ENCODE measurements at places on chromosomes 13 and 19.
A peak's percentile ranks its signal among the peaks of the same experiment; 100 is the strongest.

DNA sequence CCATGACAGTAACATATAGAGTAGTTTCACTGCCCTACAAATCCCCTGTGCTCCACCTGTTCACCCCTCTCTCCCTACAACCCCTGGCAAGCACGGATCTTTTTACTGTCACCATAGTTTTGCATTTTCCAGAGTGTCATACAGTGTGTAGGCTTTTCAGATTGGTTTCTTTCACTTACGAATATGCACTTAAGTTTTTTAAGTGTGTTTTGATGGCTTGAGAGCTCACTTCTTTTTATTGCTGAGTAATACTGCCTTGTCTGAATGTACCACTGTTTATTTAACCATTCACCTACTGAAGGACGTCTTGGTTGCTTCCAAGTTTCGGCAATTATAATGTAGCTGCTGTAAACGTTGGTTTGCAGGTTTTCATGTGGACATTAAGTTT, 175.1 kb downstream of the ITGBL1 start:
- no peak for DNase-seq

DNA sequence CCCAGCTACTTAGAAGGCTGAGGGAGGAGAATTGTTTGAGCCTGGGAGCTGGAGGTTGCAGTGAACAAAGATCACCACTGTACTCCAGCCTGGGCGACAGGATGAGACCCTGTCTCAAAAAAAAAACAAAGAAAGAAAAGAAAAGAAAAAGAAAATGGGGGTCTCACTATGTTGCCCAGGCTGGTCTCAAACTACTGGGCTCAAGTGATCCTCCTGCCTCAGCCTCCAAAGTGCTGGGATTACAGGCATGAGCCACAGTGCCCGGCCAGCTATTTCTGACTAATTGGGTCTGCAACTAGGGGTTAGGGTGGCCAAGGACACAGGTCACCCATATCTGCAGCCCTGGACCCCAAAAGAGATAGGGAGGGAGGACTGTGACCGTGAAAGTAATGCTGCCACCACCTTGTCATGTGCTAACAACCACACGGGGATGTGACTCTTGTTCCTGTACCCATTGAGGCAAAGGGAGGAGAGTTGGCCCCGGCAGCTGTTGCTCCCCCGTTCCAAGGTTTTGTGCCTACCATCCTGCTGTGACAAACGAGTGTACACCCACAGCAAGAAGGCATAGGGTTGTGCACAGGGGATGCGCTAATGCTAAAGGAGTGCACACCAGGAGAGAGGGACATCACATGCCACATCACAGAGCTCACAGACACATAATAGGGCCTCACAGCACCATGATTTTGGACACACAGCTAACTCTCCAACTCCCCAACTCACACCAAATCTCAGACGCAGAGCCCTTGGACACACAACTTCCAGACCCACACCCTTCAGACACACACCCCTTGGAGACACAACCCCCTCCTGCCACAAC, 619 bp downstream of the MEF2B start:
- no peak for DNase-seq

DNA sequence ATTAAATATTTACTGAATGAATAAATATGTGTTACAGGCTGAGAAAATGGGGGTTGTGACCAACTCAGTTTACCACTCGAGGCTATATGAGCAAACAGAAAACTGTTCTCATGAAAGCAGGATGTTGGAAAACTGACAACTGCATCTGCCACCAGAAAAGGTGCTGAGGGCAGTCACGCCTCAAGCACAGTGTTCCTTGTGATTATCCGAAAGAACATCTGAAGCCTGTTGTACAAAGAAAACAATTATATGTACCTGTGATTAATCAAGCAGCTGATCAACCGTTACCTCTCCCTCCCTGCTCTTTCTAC, 6.2 kb upstream of the KLK13 start:
- DNase-seq = no peak

DNA sequence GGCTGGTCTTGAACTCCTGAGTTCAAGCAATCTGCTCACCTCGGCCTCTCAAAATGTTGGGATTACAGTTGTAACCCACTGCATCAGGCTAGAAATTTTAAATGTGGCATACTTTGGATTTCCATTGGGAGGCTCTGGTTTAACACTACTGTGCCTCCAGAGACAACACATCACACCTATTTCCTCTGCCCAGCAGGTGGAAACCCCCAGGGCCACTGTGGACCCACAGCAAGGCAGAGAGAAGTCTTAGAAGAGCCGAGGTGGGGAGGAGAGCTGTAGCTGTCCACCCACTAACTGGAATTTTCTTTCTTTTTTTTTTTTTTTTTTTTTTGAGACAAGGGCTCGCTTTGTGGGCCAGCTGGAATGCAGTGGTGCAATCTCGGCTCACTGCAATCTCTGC, 39.4 kb downstream of the IER2 start:
- DNase-seq = no peak

- DNase-seq = no peak
These were observed 25.4 kb downstream of the PCDH9 start for GRCh38 chr13:67204764-67205163.

- DNase-seq = no peak
These were observed 34.4 kb downstream of the DCLK1 start for GRCh38 chr13:36096461-36097416.

DNA sequence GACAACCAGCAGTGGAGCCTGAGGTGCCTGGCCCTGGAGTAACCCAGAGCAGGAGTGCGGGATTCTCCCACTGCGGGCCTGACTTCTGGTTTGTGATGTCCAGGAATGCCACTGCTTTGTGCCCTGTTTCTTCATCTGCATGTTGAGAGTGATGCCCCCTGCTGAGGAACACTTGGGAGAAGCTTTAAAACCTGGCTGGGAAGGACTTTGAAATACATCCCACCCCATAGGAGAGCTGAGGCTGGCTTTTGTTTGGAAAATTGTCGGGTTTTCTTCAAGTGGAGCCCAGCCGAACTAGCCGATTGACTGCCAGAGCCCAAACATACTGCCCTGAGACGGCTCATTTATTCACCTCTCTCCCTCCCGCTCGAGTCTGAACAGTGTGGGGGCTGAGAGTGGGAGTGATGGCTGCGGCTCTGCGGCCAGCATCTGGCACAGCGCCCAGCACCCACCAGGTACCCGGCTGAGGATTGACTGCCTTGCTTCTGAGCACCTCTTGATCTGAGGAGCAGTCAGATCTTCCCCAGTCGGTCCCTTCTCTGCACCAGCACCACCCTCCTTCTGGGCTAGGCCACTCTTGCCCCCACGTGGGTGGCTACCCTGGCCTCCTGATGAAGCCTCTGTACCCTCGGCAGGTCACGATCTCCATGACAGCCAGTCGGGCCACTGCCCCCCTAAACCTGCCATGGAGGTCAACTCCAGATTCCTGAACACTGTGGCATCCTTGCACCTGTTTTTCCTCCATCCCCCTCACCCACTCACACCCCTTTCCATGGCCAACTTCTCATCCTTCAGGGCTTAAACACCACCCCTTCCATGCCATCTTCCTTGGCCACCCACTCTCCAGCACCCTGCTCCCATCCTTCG, 148.9 kb downstream of the SIPA1L3 start:
- DNase-seq = no peak

- DNase-seq = no peak
These were observed 7.9 kb upstream of the ARHGAP33 start for GRCh38 chr19:35767288-35768081.

GRCh38 chr13:86840250-86841191, 830.6 kb upstream of the SLITRK5 start:
- DNase-seq = no peak

GRCh38 chr13:113933901-113934300, 40.0 kb downstream of the C13orf46 start:
- no peak for DNase-seq

- DNase-seq = no peak
These were observed 518.3 kb downstream of the GPC6 start for GRCh38 chr13:93744886-93745285.

- no peak for DNase-seq
These were observed 216.2 kb downstream of the IRS2 start for GRCh38 chr13:109569958-109570711.

DNA sequence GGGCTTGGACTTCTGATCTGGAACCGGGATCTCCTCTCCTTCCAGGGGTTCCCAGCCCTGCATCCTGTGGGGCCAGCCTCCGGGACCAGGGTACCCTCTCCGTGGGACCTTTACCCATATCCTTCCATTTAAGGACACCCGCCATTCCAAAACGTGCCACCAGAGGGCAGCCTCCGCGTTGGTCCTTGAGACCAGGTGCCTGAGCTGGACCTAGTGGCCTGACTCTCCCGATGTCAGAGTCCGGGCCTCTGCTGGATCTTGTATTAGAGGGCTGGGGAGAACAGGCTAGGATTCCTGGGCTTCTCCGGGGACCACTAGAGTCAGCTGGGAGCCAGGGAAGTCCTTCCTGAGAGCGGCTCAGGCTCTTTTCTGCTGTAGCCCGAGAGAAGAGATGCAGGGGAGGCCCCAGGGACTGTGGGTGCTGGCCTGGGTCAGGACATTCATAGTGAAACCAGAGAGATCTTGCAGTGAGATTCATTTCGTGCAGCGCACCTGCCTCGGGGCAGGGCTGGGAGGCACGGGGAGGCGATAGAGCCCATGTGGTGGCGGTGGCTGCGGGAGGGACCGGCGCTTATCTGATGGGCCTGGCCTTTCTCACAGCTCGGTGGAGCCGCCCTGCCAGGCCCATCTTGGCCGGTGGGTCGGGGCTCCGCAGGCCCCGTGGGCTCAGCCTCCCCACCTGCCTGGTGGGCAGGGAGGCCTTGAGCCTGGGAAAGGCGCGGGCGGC, 9.8 kb upstream of the SLC7A10 start:
- peak; percentile 66 for DNase-seq

- no peak for DNase-seq
These were observed 44.7 kb downstream of the PSPC1 start for GRCh38 chr13:19737844-19738557.

- peak; percentile 32 for DNase-seq
These were observed 4.3 kb upstream of the C5AR1 start for GRCh38 chr19:47305309-47305751.

DNA sequence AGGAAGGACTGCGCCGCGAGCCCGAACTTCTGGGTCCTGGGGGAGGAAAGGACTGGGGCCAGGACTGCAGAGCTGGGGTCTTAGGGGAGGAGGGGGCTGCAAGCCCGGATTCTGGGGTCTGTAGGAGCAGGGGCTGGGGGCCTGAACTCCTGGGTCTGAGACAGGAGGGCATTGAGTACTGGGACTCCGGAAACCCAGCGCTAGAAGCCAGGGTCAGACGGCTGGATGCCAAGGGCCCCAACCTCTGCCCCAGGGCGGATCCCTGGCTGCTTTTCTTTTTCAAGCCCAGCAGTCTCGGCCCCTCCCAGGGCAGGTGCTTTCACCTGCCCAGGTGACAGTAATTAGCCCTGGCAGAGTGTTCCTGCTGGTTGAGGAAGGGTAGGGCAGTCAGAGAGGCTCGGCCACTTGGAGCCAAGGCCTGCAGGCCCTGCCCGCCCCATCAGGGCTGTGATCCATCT, 2.3 kb downstream of the MYH14 start:
- no peak for DNase-seq

GRCh38 chr13:48772908-48773307, 119.2 kb downstream of the CYSLTR2 start:
- DNase-seq = no peak

- no peak for DNase-seq
These were observed 9.3 kb upstream of the SYT5 start for GRCh38 chr19:55189403-55189835.

DNA sequence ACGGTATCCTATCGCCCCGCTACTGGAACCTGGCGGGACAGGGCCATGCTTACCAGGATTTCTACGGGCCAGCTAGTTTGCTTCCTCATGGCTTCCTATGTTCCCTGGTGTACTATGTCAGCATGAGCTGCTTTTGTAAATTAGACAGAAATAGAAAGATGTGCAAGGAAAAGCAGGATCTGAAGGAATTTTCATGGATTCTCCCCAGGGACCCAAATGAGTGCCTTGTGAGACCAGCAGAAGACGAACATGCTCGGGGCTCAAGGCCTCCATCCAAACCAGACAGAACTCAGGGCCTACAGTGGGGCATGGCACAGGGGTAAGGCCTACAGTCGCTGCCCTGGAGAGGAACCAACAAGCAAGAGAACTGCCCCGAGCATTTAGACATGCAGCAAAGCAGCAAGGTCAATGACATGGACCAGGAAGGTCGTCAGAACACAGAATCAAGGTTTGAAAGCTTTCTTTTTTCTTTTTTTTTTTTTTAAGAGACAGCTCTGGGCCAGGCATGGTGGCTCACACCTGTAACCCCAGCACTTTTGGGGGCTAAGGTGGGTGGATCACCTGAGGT, 17.3 kb downstream of the EPS15L1 start:
- DNase-seq = no peak

DNA sequence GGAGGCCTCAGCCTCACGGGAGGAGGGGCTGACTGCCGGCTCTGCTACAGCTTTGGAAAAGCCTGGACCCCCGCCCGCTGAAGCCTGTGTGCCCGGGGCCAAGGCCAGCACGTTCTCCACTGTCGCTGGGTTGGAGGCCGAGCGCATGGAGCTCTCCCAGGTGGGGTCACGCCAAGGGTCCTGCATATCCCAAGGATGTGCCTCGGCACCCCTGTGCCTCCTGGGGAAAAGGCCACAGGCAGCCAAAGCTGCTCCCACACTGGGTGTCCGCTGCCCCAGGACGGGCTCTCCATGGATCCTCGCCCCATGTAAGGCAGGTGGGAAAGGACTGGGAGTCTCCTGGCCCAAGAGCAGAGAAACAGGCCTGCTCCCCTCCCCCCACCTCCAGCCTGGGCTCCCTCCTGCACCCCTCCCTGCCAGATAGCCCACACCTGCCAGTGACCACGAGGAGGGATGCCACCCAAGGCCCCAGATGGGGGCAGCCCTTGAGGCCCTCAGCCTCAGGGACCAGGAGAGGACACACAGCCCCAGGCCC, 64.0 kb downstream of the MLLT1 start:
- DNase-seq = no peak

- no peak for DNase-seq
These were observed 13.3 kb upstream of the MKNK2 start for GRCh38 chr19:2064395-2064787.

DNA sequence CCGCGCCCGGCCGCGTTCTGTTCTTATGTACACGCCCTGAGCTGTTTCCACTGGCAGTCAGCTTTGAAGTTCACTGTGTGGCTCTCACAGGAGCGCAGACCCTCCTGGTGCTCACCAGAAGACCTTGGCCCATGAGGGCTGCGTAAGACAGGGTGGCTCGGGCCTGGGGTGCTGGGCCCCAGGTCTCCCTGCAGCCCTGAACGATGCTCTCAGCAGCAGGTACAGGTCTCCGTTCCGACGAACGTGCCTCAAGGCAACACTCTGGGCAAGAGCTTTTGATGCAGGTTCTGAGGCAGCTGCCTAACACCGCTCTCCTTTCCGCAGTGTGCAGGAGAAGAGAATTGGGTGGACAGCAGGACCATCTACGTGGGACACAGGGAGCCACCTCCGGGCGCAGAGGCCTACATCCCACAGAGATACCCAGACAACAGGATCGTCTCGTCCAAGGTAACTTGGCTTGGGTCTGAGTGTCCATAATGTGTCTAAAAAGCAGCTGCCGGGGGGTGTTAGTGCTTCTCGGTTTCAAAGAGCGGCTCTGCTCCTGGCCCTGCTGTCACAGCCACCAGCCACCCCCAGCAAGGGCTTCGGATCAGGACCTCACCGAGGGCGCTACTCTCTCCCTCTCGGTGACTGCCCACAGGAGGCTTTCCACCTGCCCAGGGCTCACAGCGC, 95.1 kb downstream of the ATP11A start:
- no peak for DNase-seq

All from stimulated activated CD8-positive, alpha-beta memory T cell treated with anti-CD3 and anti-CD28 coated beads, Interleukin-4, amount 100 ng/mL, for 1 hour (primary cell).